Stimulated activated CD8-positive, alpha-beta memory T cell treated with anti-CD3 and anti-CD28 coated beads, Interleukin-7, amount 100 ng/mL, for 4 hours (primary cell): ENCODE measurements at places on chromosomes 6 and 20.

- DNase-seq, result no peak
Measured at GRCh38 chr20:43974695-43975094, 60.0 kb downstream of the TOX2 start.

DNA sequence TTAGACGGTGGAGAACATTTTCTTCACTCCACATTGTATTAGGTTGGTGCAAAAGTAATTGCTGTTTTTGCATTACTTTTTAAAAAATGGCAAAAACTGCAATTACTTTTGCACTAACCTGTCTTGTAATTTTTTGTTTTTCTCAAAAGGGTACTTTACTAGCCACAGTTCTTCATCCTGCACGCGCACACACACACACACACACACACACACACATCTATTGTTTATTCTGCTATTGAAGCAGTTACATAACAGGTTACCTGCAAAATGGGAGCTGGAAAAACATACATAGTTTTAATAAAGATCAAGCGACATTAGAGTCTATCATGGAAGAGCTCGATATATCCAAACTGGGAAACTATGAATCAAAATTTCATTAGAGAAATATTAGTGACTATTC lies 235.2 kb downstream of the SIM1 start:
- no peak for DNase-seq

DNA sequence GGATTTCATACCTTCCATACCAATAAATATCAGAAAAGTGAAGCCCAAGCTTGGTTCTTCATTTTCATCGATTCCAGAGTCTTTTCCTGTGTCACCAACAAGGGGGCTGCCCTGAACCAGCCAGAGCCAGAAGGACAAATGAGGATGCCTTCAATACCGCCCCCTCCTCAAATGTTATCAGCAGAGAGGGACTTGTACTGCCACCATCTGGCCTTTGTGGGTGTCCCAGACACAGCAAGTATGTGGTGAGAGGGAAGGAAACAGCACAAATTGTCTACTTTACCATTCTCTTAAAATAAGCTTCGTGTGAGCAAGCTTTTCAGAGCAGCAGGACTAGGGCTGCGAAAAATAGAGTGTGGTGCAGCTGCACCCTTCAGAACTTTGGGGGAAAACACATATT lies 165.3 kb downstream of the SOBP start:
- no peak for DNase-seq

DNA sequence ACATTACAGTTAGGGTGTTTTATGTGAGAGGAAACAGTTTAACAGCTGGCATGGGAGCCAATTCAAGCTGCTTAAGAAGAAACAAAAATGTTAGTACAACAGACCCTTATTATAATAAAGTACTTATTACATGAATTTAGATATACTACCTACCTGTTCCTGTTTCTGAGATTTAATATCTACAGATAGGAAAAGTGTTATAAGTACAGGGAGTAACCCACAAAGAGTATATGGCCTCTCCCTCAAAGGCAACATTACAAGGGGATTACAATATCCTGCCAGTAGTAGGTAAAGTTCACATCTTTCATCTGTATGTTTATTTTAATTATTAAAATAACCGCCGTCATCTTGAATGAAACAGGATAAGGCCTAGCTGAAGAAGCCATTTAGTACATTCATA lies 1.8 kb upstream of the ME1 start:
- DNase-seq, result no peak

DNA sequence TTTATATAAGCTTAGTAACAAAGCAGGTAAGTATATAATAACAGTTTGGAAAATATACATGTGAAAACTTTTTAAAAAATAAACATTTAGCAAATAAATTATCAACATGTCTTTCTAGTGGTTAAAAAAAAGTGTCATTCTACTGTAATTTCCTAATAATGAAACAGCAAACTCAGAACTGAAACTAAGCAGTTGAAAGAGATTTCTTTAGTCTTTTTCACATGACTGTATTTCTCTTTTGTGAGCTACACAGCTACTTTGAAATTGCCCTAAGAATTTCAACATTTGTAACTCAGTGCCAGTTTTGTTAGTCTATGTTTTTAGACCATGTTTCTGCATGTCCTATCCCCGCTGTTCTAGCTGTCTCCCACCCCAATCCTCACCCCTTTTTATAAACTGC lies 28.4 kb upstream of the SDHAF4 start:
- no peak for DNase-seq

- no peak for DNase-seq
Measured at GRCh38 chr6:116392132-116393013, 21.6 kb downstream of the DSE start.

DNA sequence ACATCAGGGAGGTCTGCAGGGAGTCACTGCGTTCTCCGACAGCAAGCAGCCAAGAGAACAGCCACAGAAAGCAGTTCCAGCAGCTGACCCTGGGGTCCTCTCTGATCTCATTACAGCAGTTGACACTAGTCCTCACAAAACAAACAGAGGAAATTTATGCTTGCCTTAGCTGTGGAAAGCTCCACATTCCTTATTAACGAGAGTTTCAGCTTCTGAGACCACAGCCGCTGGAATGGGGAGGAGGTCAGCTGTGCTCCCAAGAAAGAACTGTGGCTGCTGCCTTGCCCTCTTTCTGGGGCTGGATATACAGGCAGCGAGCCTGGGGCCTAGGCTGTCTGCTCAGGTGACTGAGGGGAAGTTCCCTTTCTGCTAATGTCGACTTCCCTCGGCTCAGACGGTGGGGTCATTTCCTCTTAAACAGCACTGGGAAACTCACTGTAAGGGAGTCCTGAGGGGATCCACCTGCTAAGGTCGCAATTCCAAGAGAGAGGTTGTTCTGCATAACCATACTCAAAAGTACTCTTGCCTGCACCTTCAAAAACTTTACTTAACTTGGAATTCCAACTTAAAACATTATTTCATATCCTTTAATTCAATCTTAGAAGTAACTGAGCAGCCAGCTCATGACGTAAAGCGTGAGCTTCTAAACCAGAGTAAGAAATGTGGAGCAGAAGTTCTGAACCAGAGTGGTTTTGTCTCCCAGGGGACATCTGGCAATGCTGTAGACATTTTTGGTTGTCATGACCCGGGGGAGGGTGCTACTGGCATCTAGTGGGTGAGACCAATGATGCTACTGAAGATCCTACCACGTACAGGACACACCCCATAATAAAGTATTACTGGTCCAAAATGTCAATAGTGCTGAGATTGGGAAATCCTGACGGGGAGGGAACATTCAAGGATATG lies 80.3 kb downstream of the BACH2 start:
- no peak for DNase-seq

GRCh38 chr20:39029364-39029763 lies 67.2 kb downstream of the DHX35 start:
- no peak for DNase-seq

- no peak for DNase-seq
Measured at GRCh38 chr20:42919316-42919715, 270.4 kb downstream of the PTPRT start.

DNA sequence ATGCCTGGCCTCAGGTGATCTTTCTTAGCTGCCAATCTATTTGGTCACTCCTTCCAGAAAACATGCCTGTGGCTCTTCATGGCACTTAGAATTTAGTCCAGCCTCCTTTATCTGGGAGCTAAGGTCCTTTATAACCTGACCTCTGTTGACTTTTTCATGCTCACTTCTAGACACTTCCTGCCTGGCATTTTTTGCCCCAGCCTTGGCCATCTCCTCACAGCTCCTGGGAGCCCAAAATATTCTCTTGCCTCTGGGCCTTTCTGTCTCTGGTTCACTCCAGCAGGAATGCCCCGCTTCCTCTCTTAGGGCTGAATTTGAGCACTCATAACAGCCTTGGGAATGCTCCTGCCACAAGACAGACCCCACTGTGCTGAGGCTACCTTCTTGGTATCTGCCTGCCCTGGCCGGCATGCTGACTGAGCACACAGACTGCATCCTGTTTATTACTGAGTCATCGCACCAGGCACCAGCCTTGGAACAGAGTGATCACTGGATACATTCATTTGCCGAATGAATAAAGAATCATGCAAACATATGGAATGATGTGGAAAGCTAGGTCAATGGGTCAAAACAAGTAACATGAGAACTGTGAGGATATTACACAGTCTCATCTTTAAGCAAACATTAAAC lies 5.8 kb upstream of the EEF1E1 start:
- DNase-seq, result no peak

DNA sequence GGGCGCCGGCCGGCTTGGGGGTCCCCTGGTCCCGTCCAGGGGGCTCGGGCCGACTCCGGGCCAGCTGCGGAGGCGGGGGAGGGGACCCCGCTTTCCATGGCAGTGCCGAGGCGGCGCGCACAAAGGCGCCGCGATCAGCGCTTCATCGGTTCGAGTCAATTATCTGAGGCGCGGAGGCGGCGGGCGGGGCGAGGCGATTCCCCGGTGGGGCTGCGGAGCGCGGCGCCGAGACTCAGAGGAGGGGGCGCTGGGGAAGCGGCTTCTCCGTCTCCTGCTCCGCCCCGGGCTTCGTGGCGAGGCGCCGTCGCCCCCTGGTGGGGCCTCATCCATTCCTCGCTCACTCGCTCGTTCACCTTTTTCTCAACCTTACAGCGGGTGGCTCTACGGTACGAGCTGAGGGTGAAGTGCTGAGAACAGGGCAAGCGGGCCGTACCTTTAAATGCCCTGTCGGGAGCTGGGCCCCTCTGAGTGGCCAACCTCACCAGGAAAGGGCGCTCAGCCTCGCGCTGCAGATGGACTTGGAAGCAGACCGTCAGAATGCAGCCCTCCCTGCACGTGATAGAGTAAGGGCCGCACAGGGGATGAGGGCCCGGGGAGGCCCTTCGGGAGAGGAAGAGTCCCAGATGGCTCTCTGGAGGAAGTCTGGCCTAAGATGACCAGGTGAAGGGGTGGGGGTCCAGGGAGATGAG lies 39.9 kb downstream of the SLC52A3 start:
- DNase-seq, result peak; percentile 46

- no peak for DNase-seq
Measured at GRCh38 chr20:18284805-18285533, 3.4 kb upstream of the ZNF133 start.

GRCh38 chr6:35214869-35215664 lies 1.3 kb downstream of the SCUBE3 start:
- DNase-seq, result no peak

- DNase-seq, result no peak
Measured at GRCh38 chr6:139325686-139326085, 33.9 kb upstream of the TXLNB start.

DNA sequence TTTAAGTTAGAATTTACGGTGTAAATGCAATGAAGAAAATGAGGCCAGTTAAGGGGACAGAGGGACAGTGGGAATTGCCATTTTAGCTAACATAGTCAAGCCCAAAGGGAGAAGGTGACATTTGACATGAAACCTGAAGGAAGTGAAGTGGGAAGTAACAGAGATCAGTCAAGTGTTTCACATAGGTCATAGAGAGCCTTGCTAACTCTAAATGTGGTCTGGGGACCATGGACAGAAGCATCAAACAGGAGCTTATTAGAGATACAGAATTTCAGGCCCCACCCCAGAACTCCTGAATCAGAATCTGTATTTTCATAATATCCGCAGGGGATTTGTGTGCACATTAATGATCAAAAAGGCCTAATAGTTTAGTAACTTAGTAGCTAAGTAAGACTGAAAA lies 393.7 kb downstream of the FRK start:
- DNase-seq, result no peak

GRCh38 chr6:73180763-73181619 lies 44.3 kb downstream of the KHDC1L start:
- no peak for DNase-seq

DNA sequence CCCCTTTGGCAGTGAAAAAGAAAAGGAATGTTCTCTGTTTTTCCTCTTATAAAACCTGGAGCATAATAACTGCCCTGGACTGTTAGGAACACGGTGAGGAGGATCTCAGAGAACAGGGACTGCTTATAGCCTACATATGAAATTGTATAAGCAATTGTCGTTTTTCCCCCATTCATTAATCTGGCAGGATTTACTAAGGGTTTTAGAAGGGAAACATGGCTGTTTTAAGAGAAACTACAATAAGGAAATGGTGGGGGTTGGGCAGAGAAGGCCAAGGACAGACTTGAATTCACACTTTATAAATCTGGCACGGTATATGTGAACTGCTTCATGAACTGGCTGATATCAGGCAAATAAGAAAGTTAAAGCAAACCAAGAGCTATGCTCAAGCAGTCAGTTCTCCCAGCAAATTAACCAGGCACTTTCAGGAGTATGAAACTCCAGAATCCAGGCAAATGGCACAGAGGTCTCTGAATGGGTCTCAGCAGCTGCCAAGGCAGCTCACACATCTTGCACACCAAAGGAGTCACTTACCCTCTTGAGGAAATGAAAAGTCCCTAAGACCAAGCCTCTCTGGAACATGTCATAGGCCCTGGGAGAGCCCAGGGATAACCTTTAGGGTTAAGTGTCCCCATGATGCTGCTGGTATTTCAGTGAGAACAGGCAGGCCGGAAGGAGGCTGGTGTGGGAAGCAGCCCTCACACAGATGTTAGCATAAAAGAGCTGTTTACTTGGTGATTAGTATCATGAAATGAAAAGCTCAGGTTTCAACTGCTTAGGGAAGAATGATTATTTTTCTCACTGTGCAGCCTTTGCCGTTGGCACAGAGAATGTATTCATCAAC lies 260.5 kb upstream of the MARCKS start:
- DNase-seq, result no peak

- no peak for DNase-seq
Measured at GRCh38 chr20:49768204-49769047, 44.2 kb upstream of the SLC9A8 start.

DNA sequence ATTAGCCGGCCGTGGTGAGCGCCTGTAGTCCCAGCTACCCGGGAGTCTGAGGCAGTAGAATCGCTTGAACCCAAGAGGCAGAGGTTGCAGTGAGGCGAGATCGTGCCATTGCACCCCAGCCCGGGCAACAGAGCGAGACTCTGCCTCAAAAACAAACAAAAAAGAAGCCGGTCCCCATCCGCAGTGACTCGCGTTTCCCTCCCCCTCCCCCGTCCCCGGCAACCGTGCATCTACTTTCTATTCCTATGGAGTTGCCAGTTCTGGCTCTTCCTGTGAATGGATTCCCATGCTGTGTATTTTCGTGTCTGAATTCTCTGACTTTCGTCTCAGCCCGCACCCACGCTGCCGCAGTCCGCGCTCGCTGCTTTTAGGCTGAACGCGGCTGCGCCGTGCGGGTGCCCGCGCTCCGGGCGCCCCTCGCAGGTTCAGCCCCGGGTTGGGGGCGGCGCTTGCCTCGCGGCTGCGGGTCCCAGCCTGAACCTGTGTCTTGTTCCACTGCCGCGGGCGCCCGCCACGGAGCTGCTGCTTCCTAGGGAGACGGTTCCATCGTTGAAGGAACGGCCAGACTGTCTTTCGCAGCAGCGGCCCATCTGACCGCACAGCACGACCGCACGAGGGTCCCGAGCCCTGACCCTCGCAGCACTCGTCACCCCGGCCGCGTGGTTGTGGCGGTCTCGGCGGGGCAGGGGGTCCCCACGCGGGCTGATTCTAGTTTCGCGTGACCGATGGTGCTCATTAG lies 1.1 kb upstream of the MRGBP start:
- DNase-seq, result peak; percentile 44

DNA sequence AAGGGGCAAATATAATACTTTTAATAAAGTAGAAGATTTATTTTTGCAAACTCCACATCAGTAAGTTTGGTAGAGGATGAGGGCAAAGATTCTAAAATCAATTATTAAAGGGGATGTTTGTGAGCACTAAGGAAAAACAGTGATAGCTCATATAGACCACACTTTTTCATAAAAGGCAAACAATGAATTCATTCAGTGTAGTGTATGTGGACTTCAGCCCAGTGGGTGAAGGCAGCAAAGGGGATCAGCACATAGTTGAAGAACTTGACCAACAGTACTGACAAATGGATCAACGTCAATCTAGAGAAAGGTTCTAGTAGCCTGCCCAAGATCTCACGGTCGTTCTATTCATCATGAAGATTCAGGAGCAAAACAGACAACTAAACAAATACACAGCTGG lies 45.3 kb downstream of the MAK start:
- no peak for DNase-seq
